ENCODE measurements at places on chromosomes 3 and 15.

- no peak for DNase-seq
These were observed 89.4 kb downstream of the SUCLG2 start for GRCh38 chr3:67564973-67565372.

- no peak for DNase-seq
These were observed 22.7 kb downstream of the LARP6 start for GRCh38 chr15:70831094-70831911.

GRCh38 chr15:93332168-93332553, 243.2 kb upstream of the RGMA start:
- no peak for DNase-seq

GRCh38 chr15:85737061-85737460, 57.7 kb downstream of the KLHL25 start:
- DNase-seq, result no peak

DNA sequence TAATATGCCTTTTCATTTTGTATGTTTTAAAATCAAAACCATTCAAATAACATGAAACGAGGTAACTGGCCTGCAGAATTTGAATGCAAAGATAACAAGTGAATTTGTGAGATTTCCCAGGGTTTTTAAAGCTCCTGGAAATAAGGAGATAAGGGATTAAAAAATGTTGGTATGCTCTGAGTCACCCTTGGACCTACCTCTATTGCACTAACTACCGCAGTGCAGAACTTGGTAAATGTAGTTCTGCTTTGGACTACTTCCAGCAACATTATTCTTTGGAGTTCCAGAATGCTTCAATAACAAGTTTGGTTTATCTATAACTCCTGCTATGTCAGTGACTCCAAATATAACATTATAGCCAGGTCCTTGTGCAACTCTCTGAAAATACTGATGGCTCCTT, 201.7 kb downstream of the GAP43 start:
- no peak for DNase-seq

DNA sequence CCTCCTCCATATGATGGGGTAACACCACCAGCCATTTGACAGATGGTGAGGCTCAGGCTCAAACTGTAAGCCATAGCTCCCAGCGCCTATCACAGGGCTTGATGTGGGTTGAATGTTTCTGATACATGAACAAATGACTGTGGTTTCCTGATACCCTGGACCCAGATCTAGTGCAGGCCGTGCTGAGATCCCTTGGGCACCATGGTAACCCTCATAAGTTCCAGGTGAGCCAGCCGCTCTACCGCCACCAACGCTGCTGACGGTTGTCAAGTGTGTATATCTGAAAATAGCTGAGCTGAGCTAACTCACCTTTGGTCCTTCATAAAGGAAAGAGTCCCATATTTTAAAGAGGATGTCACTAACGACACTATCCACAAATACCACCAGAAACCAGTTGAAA, 74.5 kb downstream of the TBC1D2B start:
- no peak for DNase-seq

Data from CD4-positive, alpha-beta T cell (primary cell).